ENCODE measurements at places on chromosomes 11 and 22.
A peak's percentile ranks its signal among the peaks of the same experiment; 100 is the strongest.

- DNase-seq: no peak
Measured at GRCh38 chr11:63548178-63548577, 11.6 kb downstream of the PLAAT4 start.

GRCh38 chr11:9362393-9362863, 22.0 kb upstream of the IPO7 start:
- peak; percentile 8 for DNase-seq

DNA sequence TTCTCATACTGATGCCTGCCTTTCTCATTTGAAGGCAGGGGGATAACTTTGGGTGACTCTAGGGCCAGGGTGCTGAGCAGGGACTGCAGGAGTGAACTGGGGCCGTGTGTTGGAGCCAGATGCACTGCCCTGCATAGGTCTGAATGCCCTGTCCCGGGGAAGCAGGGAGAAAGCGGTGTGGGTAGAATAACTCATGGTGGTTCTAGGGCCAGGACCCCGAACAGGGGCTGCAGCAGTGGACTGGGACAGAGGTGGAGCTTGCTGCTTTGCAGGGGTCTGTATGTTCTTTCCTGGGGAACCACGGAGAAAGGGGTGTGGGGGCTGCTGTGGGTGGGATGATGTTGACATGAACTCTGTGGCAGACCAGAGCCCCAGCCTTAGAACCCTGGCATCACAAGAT, 52.9 kb downstream of the GAB4 start:
- DNase-seq: no peak

DNA sequence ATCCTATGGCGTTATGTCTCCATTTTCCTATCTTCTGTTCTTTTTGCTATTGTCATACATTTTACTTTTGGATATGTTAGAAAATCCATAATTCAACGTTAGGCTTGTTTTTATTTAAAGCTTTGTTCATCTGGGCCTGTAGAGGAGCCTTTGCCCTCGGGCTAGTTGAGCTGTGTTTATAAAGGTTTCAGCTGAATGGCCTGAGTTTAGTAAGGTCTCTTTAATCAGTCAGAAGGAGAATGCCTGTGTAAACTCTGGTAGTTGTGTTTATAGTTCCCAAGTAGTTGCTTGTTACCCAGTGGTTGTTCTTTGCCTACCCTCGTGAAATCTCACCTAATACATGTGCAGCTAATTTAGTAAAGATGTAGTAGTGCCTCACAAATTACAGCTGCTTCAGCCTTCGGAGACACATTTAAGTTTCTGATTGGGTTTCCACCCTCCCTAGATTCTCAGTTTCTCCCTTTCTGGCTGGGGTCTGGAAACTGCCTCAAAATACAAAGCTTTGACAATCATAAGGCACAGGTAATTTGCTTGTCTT, 33.1 kb downstream of the MTMR3 start:
- DNase-seq: no peak

GRCh38 chr22:25084405-25085107, 115.1 kb upstream of the CRYBB3 start:
- DNase-seq: no peak

DNA sequence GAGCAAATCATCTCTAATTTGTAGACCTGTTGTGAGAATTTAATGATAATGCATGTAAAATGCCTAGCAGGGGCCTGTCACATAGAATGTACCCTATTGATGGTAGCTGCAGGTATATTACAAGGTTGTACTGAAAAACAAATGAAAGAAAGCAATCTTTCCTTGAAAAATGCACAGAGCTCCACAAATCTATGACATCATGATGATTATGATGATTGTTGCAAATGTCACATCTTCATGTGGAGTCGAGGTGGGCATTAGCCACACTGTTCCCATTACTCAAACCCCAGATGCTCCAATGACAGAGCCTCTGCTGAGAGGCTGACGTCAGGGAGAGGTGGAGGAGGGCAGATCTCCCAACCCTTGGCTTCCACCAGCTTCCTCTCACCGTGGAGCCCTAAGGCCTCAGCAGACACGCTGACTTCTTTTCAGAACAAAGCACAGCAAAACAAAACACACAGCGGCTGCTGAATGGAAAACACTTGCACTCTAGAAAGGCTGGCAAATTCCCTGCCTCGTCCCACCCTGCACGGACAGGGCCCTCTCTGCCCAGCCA, 298.3 kb downstream of the KIRREL3 start:
- DNase-seq: no peak

- DNase-seq: no peak
Measured at GRCh38 chr11:534396-535209, 773 bp downstream of the HRAS start.

- no peak for DNase-seq
Measured at GRCh38 chr22:44347080-44347479, 34.3 kb upstream of the SHISAL1 start.

DNA sequence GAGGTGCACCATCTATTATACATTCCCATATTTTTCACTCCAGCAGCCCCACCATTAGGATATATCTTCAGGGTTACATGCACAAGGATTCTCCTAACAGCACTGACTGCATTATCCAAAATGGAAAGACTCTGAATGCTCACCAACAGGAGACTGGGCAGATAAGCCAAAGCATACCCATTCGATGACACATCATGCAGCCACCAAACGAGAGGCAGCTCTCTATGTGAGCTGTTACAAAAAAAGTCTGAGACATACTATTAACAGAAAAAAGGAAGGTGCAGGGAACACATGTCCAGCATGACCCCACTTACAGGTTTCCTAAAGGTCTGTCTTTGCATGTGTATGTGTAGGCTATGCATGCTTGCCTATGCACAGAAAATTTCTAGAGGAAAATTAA, 12.4 kb upstream of the SERPIND1 start:
- DNase-seq: no peak

GRCh38 chr22:22031183-22031945, 48.8 kb upstream of the TOP3B start:
- no peak for DNase-seq

DNA sequence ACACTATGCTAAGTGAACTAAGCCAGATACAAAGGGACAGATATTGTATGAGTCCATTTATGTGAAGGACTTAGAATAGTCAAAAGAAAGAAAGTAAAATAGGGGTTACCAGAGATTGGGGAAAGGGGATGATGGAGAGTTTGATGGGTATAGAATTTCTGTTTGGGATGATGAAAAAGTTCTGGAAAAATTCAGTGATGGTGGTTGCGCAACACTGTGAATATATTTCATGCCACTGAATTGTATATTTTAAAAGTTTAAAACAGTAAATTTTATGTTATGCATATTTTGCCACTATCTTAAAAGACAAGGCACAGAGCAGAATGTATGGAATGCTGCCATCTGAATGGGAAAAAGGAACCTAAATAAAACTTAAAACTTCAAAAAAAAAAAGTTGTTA, 29.2 kb downstream of the TESMIN start:
- no peak for DNase-seq

- no peak for DNase-seq
Measured at GRCh38 chr11:8248786-8249185, 14.9 kb downstream of the LMO1 start.

DNA sequence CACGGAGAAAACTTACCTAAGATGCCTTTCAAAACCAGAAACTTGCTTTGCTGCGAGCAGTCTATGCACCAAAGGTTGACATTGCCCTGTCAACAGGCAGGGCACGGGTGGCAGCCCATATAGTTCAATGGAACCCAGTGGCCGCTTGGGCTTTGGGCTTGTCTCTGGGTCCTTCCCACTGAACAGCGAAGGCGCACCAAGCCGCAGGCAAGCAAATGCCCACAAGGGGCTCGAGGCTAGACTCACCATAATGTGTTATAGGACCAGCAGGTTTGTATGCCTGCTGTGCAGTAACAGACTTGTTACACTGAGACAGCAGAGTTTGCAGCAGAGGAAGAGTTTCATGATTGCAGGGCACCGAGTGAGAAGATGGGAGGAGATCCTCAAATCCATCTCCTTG, 20.3 kb downstream of the CLDN5 start:
- DNase-seq: no peak

- no peak for DNase-seq
Measured at GRCh38 chr22:45638834-45639746, 32.5 kb upstream of the ATXN10 start.

- DNase-seq: no peak
Measured at GRCh38 chr22:45892681-45893461, 84.1 kb downstream of the WNT7B start.

DNA sequence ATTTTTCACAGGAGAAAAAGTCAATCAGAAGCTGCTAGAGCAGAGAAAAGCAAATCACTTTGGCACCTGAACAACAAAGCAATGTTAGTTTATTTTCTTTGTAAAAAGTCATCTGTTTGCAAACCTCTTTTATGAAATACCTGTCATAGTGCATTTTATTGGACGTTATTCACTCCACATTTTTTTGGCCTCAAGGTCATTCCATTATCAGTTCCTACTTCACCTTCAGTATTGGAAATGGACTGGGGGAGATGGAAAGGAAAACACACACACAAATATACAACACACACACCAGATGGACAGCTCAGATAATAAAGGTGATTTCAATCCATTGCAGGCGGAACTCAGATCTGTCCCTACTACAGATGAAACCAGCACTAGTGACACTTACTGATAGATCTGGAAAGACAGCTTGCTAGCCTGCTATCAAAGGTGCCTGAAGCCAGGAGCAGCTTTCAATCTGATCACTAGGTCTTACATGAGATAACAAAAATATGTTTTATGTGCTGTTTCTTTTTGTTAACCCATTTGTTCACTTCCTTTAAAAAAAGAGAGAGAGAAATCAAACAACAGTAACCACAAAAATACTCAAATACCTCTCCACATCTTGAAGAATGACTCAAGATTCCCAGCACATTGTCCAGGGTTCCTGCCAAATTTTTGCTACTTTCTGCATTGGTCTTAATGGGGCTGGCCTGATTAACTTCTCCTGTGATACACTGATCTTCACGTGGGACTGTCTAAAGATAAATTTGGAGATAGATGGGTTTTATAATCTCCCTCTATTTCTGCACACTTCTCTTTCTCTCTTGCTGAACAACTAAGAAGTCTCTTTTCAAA, 844.3 kb upstream of the TENM4 start:
- no peak for DNase-seq

GRCh38 chr11:1473011-1473628, 13.5 kb downstream of the MOB2 start:
- no peak for DNase-seq

GRCh38 chr11:12973528-12974181, 35.5 kb upstream of the RASSF10 start:
- no peak for DNase-seq

GRCh38 chr11:106076171-106076918, 802 bp downstream of the KBTBD3 start:
- DNase-seq: no peak

DNA sequence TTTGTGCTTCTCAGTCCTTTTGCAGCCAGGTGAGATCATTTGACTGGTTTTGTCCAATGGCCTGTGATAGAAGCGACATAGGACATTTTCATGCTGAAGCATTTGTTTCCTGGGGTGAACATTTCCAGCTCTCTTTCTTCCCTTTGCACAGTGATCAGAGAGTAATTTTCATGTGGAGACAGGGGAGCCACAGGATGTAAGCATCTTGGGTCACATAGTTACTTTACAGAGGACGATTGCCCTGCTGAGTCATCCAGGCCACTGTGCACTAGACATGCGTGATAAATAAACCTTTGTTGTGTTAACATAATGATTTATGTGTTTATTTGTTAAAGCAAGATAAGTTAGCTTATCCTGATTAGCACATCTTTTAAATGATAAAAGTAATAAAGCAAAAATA, 263.5 kb upstream of the CCDC179 start:
- no peak for DNase-seq

- DNase-seq: no peak
Measured at GRCh38 chr11:1899090-1899489, 7.4 kb upstream of the PRR33 start.

- no peak for DNase-seq
Measured at GRCh38 chr11:58504232-58504631, 3.7 kb downstream of the OR5B21 start.

- DNase-seq: no peak
Measured at GRCh38 chr11:76361776-76362175, 19.2 kb downstream of the THAP12 start.

- peak; percentile 45 for DNase-seq
Measured at GRCh38 chr22:46071451-46072109, 78.7 kb upstream of the PPARA start.

DNA sequence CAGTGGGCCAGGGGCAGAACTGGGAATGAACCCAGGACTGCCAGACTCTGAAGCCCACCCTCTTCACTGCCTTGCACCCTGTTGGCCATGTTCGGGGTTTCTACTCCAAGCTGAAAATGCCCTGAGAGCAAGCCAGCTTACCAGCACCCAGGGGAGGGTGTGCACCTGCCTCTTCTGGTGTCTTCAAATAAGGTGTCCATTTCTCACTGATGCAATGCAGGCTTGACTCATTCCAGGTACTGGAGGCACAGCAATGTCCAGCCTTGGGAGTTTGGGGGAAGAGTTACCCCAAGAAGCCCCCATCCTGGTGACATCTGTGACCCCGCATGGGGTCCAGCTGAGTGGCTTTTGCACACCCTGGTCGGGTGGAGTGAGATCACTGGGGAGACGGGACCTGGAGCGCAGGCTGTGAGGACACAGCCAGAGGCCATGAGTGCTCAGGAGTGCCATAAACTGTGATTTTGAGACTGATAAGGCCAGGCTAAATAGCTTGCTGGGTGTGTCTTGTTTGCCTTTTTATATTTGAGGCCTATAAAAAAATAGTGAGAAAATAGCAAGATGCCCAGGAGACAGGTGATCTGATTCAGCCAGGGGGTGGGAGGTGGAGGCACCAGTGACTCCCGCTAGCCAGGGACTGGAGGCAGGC, 4.6 kb upstream of the CERK start:
- no peak for DNase-seq

GRCh38 chr11:71211631-71212030, 40.7 kb downstream of the SHANK2 start:
- DNase-seq: no peak

DNA sequence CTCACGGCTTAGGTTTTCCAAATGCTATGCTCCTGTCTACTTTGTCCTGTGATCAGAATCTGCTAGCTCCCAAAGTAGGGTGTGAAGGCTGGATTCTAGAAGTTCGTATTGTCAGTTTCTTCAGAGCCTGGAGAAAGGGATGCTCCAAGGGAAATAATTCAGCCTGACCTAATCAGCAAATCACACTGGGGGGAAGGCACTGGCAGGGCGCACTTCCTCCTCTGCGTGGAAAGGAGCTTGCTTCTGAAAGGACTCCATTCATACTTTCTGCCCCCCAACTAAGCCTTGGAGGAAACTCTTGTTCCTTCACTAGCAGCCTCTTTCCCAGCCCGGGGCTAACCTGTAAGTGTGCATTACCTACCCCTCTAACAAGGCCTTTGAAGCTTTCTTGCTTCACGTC, 165.9 kb downstream of the NAV2 start:
- DNase-seq: no peak

- no peak for DNase-seq
Measured at GRCh38 chr22:36856792-36857135, 4.0 kb upstream of the NCF4 start.

DNA sequence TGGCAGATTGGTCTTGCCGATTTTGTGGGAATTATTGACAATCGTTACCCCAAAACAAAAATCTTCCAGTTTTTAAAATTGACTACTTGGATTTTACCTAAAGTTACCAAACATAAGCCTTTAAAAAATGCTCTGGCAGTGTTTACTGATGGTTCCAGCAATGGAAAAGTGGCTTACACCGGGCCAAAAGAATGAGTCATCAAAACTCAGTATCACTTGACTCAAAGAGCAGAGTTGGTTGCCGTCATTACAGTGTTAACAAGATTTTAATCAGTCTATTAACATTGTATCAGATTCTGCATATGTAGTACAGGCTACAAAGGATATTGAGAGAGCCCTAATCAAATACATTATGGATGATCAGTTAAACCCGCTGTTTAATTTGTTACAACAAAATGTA, 37.2 kb downstream of the IGLL1 start:
- DNase-seq: no peak

All from NCI-H524 treated with DMSO at 0.1 percent for 48 hours (cell line).